ENCODE measurements at places on chromosomes 1 and 21.
A peak's percentile ranks its signal among the peaks of the same experiment; 100 is the strongest.

DNA sequence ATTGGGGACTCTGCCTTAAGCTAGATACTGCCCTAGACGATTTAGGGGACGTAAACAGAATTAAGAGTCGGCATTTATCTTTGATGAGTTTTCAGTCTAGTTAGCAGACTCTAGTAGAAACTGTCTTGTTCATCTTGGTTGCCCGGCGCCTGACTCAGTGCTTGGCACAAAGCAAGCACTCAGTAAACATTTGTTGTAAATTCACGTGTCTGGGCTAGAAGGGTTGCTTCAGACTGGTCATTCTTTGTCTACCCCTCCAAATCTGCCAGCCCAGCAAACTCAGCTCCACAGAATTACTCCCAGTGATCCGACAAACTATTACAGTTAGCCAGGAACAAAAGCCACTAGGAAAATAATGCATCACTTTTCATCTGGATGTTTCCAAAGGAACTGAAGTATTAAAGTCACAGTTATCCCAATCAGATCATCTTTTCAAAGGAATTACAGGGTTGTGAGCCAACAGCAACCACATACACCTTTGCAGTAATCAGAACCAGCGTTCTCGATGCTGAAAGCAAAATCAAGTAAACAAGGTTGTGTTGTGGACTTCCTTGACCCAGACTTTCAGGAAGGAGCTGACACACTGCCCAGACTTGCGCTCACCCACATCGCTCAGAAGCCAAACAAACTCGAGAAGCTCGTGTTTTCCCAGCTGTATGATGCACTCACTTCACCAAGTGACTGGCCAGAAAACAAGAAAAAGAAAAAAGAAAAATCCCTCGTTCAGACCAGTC, 66.5 kb upstream of the GADD45A start:
- DNase-seq = no peak

DNA sequence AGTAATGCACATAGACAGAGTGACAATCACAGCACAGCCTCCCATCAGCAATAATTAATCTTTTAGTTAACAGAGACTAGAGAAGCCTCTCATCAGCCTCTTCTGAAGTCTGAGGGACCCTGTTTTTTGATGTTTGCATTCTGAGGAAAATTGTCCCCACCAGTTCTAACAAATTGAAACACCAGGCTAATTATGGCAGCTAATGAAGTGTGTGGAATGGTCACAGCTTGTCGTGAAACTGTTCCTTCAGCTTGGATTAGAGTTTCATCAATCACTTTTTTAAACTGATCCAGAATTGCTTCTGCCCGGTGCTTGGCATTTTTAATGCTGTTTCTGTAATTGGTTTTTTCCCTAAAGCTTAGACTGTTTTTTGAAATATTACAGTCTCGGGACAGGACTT, 208.0 kb downstream of the SPATA17 start:
- DNase-seq = no peak

DNA sequence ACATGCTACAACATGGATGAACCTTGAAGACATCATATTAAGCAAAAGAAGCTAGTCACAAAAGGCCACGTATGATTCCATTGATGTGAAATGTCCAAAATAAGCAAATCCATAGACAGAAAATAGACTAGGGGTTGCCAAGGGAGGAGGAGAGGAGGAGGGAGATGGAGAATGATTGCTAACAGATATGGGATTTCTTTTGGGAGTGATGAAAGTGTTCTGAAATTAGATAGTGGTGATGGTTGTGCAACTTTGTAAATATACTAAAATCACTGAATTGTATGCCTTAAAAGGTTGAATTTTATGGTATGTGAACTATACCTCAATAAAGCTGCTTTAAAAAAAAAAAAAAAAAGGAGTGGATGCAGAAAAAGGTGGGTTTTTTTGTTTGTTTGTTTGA, 7.6 kb downstream of the CLSTN1 start:
- DNase-seq = no peak

GRCh38 chr1:208132287-208132882, 111.8 kb downstream of the PLXNA2 start:
- peak; percentile 54 for DNase-seq

DNA sequence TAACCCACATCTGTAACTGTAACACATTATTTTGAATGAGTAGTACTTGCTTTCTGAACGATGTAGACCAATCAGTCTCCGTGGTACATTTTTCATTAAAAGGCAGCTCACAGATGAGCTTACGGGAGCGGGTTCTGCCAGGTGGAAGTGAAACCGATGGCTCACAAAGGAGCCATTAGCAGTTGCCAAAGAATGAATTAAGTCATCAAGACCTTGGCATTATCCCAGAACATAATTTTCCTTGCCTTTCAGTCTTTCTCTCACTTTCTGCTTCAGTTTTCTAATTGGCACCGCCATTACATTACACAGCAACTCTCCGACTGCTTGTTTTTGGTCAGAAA, 33.5 kb upstream of the UTS2 start:
- DNase-seq = no peak

All from stimulated activated CD4-positive, alpha-beta T cell treated with anti-CD3 and anti-CD28 coated beads, Interleukin-2, amount 100 ng/mL, for 24 hours (primary cell).